ENCODE measurements at places on chromosomes 5 and 9.

DNA sequence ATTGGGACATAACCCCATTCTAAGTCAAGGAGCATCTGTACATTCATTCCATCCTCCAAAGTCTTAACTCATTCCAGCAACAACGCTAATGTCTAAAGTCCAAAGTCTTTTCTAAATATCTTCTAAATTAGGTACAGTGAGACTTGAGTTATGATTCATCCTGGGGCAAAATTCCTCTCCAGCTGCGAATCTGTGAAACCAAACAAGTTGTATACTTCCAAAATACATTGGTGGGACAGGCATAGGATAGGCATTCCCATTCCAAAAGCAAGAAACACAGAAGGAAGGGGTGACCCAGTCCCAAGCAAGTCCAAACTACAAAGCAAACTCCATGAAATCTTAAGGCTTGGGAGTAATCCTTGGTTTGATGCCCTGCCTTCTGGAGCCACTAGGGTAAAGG, 97.6 kb upstream of the FANCC start:
- peak; percentile 33 for DNase-seq

- no peak for DNase-seq
Observed at GRCh38 chr5:87411586-87411972, 1.2 kb downstream of the CCNH start.

DNA sequence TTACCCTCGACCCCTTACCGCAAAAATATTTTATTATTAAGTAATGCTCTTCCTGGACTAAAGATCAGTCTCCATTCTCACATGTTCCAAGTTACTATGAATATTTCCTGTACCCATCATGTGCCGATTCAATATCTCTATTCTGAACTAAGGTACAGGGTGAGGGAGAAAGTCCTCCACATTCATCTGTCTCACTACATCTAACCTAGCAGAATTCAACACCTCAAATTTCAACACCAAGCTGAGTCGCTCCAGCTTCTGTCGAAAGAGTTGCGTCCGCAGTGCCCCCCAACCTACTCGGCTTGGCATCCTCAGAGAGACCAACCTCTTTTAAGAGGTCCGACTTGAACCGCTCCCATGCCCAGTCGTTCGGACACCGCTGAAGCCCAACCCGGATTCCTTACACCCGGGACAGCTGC, 1.0 kb downstream of the CERT1 start:
- no peak for DNase-seq

DNA sequence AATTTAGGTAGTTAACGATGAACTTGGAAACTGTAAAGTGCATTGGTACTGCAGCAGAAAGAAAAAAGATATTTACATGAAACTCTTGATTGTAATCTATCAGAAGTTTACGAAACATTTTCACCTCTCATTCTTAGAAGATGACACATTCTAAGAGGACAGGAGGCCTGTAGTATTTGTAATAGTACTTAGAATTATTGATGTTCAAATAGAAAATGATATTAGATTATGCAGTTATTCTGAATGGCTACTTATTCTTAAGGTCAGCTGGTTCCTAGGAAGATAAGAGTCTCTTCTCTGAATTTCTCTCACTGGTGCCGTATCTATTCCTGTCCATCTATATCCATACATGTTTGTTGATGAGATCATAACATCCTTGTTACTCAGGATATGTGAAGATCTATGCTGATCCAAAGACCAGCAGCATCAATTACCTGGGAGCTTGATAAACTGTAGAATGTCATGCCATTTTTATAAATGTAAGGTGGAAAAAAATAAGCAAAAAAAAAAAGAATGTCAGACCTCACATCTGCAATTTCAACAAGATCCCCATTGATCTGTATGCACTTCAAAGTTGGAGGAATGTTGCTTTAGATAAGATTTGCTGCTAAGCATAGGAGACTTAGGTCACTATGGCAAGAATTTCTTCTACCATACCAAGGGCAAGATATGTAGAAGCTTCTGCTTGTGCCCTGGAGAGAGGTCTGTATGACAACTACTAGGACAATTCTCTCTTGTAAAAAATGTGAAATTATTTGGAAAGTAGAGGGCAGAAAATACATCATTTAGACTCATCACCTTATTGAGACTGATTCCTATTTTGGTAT, 42.4 kb upstream of the RICTOR start:
- DNase-seq = no peak

DNA sequence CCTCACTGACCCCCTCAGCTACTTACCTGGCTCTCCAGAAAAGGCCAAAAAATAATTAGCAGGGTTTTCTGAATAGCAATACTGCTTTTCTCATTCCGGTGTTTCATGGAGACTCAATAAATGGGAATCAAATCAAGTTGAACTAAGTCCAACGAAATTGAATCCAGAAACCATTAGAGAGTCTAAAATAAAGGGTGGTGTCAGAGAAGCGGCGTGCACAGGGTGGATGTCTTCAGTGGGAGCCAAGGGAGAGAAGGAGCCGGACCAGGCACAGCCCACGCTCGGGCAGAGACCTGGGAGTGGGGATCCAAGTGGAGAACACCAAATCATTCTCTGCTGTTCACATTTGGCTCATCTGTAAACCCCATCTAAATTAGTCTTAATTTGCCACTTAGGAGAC, 40.2 kb upstream of the WWC1 start:
- no peak for DNase-seq

DNA sequence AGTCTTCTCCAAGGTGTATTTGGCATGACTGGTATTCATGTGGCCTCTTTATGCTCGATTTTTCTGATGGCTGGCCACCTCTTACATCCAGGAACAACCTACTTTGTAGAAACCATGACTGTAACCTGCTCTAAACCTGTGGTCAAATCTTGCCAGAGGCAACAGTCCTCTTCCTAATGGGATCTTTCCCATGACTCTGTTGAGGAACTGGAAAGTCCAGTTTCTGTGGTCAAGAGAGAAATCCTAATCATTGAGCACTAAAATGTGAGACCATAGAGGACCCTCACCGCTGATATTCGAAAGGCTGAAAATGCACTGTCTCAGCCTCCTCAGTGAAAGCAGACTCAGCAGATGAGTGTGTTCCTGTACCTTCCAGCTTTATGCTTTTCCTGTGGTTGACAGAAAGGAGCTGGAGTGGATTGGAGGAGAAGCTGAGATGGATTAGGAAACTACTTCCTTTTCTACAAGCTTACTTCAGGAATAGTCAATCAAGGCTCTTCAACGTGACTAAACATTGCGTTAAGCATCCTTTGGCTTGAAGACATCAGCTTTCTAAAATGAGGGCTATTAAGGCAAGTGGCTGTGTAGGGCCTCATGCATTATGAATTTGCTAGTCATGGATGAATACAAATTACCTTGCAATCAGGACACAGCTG, 69.7 kb upstream of the DAPK1 start:
- DNase-seq = no peak

GRCh38 chr5:17463653-17464052, 34.4 kb upstream of the TAF11L2 start:
- no peak for DNase-seq

- no peak for DNase-seq
Observed at GRCh38 chr9:133349965-133350616, 2.1 kb downstream of the RPL7A start.

GRCh38 chr9:127177231-127177630, 54.8 kb upstream of the ANGPTL2 start:
- DNase-seq = no peak

GRCh38 chr5:50653946-50654345, 12.5 kb upstream of the PARP8 start:
- DNase-seq = no peak
